Activated naive CD4-positive, alpha-beta T cell treated with anti-CD3 and anti-CD28 coated beads, Interleukin-2, amount 50 U/mL, for 72 hours (primary cell): ENCODE measurements at places on chromosomes 5 and 9. TPM values are rescaled to one million over a fixed set of nuclear protein-coding genes. Genes with fewer than 3 reads are reported as not detected.

ARL15 gene
- total RNA-seq: 10.2 TPM

TAF11L5 gene
- not detected for total RNA-seq

SAPCD2 gene
- total RNA-seq: 13.3 TPM

F2RL1 gene
- 0.46 TPM for total RNA-seq

DRD1 gene
- not detected for total RNA-seq

SLC23A1 gene
- 0.25 TPM for total RNA-seq
